ENCODE measurements at places on chromosomes 5 and 9.
A peak's percentile ranks its signal among the peaks of the same experiment; 100 is the strongest.

DNA sequence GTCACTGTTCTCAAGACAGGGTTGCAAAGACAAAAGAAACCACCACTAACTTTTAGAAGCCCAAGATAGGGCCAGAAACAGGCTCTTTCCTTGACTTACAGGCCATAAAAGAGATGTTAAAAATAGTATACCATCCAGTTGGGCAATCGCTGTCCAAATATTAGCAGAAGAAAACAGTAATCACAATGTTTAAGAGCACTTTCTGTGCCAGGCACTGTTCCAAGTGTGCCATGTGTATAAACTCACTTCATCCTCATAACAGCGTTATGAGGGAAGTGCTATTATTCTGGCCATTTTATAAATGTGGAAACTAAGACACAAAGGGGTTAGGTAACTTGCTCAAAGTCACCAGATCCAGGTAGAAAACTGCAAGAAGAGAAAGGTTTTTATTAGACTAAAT, 111.7 kb downstream of the KCNN2 start:
- DNase-seq: no peak

DNA sequence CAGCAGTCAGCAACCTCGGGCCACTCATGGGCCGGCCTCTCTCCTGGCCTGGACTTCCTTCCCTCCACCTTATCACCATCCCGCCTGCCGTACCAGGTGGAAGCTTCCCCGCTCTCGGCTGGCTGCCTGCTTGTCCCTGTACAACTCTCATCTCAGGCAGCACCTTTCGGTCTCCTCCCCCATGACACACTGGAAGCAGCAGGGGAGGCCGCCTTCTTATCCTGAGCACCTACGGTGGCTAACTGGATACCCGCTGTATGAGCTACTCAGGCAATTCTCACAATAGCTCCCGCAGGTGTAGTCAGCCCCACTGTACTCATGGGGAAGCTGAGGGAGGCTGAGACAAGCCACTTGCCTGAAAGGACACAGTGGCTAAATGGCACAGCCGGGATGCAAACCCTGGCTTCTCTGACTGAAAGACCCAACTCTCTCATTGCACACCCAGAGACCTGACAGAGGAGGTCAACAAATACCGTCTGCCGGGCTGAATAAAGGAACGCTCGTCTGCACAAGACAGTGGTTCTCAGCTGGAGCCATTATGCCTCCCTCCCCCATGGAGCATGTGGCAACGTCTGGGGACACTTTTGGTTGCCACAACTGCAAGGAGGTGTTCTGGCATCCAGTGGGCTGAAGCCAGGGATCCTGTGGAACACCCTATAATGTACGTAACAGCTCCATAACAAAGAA, 9.6 kb downstream of the STK10 start:
- no peak for DNase-seq

DNA sequence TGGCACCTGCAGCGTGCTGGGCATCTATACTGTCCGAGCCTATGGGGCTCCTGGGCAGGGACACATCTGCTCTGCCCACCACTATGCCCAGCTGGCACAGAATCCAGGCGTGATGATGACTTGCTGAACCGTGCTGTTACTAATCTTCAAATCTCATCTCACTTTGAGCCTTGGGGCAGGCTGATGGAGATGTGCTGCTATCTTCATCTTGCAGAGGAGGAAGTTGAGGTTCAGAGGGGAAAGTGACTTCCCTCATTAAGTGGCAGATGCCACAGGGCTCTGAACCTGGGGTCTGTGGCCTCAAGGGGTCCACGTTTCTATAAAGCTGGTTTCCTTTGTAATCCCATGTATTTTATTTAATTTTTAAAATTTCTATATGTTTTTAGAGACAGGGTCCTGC, 4.7 kb downstream of the SLC2A6 start:
- no peak for DNase-seq

- DNase-seq: no peak
These were observed 39.7 kb downstream of the NDUFS6 start for GRCh38 chr5:1840741-1841521.

- no peak for DNase-seq
These were observed 19.3 kb upstream of the SLC6A3 start for GRCh38 chr5:1464511-1464910.

GRCh38 chr5:154370813-154371212, 75.0 kb upstream of the SAP30L start:
- no peak for DNase-seq

DNA sequence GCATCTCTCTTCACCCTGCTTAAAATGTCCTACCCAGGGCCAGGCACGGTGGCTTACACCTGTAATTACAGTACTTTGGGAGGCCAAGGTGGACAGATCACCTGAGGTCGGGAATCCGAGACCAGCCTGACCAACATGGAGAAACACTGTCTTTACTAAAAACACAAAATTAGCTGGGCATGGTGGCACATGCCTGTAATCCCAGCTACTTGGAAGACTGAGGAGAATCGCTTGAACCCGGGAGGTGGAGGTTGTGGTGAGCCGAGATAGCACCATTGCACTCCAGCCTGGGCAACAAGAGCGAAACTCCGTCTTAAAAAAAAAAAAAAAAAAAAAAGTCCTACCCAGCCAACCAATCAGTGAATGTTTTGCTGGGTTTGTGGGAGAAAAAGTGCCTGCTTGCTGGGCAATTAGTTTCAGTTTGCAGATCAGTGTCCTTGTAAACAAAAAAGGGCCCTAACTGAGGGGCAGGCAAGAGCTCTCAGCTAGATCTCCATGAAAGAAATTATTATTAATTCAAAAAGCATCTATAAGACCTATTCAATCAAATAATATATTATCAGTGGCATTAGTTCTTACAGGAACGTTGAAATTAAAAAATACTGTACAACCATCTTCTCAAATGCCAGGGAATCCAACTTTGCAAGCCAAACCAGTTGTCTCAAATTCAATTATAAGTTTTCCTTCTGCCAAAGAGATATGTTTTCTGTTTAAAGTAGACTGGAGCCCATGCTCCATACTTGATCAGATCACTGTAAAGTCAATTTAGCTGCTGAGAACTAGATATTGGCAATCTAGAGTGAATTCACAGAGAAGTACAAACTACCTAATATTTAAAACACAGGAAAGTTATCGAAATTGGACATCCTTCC, 3.9 kb downstream of the MEGF9 start:
- DNase-seq: no peak

- DNase-seq: no peak
These were observed 186.0 kb upstream of the KLF9 start for GRCh38 chr9:70600506-70600905.

DNA sequence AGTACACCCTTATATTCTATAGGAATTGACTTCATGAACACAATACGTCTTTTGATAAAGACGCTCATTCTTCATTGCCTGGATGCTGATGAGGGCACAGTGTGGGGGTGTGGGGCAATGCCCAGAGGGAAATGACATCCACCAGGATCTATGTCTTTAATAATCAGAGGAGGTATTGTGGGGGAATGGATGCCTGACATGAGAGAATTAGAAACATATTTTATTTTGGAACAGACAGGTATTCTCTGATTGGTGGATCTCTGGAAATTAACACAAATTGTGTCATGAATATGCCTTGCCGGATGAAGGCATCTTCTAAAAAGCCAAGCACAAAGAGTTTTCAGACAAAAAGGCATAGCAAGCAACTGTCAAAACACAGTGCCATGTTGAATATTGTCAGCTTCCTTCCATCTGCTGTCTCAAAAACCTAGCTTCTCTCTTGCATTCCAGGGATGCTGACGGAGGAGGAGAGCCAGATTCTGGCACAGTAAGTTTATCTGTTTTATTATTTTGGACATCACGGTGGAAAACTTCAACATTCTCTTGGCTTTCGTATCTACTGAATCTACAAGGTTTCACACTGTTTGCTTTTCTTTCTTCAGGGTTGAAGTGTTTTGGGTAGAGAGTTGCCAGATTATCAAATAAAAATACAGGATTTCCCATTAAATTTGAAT, 3.9 kb upstream of the C5orf58 start:
- no peak for DNase-seq

DNA sequence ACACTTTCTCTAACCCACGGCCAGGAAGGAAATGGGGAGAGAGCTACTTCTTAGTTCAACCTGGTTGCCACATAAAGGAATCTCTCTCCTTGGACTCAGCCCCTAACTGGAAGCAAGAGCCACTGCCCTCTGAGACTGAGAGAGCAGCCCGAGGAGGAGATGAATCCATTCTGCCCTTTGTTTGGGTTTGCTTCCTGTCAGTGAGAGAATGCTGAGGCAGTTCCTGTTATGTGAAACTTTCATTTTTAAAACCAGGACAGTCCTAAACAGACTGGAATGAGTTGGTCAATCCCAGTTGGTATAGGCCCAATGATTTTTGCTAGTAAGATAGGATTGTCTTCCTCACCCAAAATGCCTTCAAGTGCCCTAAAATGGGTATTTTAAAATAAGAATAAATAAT, 205.1 kb downstream of the NTRK2 start:
- DNase-seq: no peak

DNA sequence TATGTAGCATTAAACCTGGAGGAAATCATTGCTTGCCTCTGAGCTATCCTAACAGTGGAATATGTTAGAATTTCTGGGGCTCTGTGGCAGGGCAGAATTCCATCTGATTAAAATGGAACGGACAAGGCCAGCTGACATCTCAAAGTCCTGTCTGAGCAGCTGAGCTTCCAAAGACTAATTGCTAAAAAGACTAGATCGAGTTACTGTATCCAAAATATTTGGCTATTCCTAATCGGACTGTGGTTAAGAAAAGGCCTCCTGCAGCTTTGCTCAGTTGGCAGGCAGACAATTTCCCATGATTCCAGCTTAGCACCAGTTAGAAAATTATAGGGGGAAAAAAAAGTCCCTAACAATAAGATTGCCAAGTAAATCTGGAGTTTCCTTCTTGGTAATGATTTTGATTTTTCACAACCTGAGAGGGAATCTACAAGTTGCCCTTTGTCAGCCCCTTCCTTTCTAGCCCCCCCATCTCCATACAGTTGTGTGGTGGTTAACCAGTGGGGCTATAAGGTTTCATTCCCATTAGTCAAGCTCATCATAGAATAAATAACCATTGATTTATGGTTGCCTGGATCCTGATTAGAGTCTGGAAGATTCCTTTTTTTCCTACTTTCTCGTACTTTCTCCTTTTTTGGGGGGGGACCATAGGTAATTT, 26.4 kb downstream of the PTGR1 start:
- peak; percentile 1 for DNase-seq

GRCh38 chr9:3721096-3721495, 195.3 kb upstream of the RFX3 start:
- DNase-seq: no peak

All from amniotic stem cell (primary cell).